Stimulated activated CD8-positive, alpha-beta memory T cell treated with anti-CD3 and anti-CD28 coated beads, Interleukin-15, amount 100 ng/mL, for 24 hours (primary cell): ENCODE measurements at places on chromosomes 13 and 19.

DNA sequence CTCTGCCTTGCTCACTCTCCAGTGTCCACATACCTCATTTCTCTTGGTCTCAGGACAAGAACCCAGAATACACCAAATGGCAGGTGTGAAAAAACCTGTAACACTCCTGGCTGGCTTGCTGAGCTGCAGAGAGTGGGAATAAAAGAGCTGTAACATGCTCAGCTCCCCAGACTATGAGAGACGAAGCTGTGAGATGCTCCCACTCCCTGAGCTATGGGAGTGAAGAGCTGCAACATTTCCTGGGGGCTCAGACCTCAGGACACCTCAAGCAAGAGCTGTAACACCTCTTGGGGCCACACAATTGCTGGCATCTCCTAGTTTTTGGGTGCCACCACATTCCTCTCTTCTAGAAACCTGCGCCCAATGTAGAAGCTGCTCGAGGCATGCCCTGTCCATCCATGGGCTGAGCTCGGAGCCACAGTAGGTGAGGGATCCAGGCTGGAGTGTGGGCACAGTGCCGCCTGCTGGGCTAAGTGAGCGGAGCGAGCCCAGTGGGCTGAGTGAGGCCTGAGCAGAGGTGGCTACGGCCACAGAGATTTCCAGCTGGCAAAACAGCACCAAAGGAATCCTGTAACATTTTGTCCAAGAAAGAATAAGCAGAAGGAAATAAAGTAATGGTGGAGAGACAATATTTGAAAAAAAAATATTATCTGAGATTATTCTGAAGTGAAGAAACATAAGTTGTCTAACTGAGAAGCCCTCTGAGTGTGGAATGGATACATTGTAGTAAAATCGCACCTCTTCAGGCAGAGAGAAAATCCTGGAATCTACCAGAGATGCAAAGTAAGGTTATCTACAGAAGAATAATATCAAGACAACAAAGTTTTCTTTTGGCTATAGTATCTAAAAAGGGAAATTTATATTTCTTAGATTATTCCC is 186.2 kb upstream of the PCDH9 start:
- no peak for DNase-seq

DNA sequence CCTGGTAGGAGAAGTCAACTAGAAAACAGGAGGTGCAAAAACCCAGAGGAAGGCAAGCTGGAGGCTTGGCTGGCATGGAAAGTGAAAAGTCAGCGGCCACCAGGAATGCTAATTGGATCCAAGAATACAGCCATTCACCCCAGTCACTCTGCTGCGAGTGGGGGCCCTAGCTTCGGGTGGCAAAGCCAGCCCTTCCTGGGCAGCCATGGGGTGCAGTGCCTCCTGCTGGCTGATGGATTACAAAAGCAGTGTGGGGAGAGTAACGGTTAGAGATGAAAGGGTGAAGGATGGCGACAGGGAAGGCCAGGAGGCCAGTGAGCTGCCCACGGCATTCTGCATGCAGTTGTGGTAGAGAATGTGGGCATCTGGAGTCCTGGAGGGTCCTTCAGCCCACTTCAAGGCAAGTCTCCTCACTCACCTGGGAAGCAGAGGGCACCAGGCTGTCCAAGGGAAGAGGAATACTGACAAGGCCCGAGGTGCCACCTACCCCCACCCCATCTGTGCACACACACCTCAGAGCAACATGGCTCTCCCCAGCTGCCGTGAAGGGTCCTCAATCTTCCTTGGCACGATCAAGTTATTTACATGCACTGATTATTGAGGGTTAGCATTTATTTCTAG is 20.3 kb upstream of the EPHX3 start:
- DNase-seq: no peak

DNA sequence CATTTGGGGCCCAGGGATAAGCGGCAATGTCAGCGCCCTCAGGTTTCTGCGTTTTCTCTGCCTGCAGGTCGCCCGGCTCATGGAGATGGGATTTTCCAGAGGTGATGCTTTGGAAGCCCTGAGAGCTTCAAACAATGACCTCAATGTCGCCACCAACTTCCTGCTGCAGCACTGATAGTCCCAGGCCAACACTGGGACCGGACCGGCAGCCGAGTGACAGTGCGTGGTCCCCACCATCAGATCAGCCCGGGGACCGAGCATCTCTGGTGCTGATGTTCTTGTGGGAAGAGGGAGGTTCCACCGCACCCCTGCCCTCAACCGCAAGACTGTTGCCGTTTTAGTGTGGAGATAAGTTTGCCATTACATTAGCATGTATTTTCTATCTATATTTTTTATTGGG is 78.0 kb upstream of the GPR183 start:
- no peak for DNase-seq

DNA sequence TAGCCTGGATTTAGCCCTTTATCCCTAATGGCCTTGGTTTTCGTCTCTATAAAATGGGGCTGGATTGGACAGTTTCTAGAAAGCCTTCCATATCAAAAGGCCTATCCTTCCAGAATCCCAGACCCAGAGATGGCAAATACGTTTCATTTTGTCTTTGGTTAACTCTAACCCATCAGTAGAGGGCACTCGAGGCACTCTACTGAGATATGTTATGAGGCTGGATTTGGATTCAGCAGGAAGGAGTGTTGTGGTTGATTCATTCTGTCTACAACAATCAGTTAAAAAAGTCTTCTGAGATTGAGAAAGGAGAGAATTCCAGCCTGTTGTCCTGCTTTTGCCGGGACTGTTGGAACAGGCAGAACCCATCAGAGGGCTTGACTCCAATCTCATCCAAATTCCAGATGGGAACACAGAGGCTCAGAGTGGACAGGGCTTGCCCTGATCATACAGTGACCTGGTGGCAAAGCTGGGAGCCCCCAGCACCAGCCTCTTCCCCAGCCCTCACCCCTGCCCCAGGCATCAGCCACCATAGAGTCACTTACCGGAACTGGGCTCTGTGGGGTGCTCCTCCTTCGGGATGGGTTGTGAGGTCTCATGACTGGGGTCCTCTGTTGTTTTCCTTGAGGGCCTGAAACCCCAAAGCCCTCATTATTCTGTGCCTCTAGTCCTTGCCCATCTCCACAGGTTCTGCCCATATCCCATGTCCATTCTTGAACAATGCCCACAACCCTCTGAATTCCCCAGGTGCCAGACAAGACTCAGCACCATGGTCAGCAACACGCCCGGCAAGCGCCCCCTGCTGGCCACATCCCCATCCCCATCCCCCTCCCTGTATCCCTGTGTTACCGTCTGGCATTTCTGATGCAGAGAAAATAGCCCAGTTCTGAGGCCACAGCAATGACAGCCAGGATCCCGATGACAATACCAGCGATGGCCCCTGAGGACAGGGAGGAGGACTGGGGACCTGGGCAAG is 12.3 kb upstream of the ZNF180 start:
- no peak for DNase-seq

- DNase-seq: no peak
These were observed 79.1 kb downstream of the DNAJC3 start for GRCh38 chr13:95756072-95756471.

DNA sequence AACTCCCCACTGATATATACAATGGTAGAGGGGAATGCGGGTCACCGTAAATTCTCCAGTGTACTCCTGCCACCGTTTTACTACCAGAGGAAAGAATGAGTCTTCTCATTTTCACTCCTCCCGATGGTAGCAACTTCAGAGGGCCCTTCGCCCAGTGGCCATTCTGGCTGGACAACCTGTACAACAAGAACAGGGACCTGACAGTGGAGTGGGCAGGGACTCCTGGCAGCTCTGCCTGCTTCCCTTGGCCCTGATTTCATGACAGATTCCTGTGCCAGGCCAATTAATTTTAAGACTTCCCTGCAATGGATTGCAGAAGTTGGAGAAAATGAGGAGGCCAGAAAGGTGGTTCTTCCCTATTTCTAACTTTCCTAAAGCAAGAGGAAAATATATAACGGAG is 148.9 kb downstream of the GPC6 start:
- DNase-seq: no peak

DNA sequence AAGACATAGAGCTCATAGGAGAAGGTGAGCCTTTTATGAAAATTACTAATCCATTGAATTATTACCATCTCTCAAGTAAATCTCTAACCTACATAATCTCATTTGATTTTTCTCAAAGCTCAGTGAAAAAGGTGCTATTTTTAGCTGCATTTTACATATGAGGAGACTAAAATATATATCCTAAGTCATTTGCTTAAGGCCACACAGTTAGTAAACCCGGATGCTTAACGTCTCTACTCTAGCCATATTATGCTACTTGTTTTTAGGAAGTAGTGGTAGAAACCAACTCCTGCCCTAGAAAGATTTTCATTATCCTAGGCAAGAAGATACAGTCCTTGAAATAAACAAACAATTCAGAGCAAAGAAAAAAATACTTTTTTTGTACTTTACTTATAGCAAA is 108.9 kb downstream of the RBM26 start:
- no peak for DNase-seq

GRCh38 chr13:40235160-40235796 is 431.2 kb downstream of the FOXO1 start:
- DNase-seq: no peak
